ENCODE measurements at places on chromosomes 2 and 18.

- DNase-seq, result no peak
These were observed 46.2 kb upstream of the B3GNT2 start for GRCh38 chr2:62149708-62150107.

DNA sequence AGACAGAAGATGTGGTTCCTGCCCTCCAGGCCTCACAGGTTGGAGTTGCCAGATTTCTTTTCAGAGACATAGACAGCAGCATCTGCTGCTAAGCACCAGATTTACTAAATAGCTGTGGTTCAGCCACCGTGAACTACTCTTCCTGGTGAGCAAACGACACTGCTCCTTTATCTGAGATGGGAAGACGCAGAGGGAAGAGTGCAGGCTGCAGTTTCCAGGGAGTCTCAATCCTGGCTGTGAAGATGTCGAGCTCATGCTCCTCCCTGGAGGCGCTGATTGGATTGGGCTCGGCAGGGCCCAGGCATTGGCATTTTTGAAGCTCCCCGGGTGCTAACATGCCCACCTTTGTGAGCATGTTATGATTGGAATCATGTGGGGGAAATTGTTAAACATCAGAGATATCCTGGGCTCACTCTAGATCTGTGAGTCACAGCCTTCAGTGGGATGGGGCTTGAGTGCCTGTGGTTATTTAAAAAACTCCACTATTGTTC lies 314.8 kb downstream of the TSN start:
- DNase-seq, result no peak

DNA sequence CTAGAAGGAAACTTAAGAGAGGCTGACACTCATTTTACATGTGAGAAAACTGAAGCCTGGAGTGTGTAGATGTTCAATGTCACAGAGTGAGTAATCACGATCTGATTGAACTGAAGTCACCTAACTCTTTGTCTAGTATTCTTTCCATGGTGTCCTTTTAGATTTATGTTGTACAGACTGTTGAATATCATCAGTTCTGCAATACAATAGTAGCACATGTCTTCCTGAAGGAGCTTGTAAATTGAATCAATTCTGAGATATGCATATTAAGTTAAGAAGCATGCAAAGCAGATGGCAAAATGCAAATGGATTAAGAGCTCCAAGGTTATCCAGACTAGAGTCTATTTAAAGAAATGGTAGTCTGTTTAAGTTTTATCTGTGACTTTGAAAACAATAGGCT lies 484.9 kb upstream of the CRIM1 start:
- no peak for DNase-seq

DNA sequence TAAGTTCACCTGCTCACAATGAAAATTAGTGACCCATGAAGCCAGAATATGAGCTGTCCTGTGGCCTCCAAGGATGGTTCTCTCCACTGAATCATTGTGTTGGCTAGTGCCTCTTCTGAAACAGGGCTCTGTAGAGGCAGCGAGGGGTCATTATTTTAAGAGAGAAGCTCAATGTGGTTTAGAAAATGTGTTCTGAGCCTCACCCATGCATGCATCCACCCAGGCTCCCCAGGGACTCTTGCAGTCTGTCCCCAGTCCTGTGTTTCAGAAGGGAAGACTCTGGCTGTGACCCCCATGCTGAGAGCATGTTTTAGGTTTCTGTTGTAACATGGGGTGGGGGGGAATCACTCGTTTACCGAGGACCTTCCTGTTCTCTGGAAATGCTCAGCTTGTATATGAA lies 135.2 kb downstream of the RNF144A start:
- no peak for DNase-seq

GRCh38 chr2:98607741-98608115 lies 584 bp downstream of the COA5 start:
- no peak for DNase-seq

GRCh38 chr2:152067823-152068222 lies 31.0 kb downstream of the CACNB4 start:
- no peak for DNase-seq

- DNase-seq, result no peak
These were observed 820.1 kb downstream of the METTL4 start for GRCh38 chr18:1751249-1751648.

DNA sequence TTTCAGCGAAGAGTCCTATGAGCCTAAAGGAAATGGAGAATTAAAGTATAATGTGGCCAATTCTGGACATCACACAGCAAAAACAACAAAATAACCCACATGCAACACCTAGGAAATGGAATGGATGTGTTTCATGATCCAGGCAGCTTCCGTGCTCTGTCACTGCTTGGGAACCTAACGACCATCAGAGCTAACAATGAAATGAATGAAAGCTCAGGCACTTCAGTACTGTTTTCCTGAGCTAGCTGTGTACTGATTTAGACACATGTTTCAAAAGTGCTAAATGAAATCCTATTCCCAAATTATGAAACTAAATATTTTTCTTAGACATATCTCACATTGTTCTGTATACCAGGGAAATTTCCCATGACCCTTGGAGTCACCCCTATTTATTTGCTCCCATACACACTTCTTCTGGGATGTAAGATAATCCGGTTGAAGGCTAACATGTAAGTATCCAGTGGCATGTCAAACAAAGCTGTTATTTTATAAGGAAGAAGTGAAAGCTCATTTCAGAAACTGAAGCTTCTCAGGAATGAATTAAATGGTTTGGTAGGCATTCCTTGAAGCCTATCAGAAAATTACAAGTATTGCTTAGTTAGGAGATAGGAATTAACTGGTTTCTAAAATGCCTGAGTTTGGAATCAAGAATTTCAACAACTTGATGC lies 108.5 kb upstream of the RND3 start:
- no peak for DNase-seq

DNA sequence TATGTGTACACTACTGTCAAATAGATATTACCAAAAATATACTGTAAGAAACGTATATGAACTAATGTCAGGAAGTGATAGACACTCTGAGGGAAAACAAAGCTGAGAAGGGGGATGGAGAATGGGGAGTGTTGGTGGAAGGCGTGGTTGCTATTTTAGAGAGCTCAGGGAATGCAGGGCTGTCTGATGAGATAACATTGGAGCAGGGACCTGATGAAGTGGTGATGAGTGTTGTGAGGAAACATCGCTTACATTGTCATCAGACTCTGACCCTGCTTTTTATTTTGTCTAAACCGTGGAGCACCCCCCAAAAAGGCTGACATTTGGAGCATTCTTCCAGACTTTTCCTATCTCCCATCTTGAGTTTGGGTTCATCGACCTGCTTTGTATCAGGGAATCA lies 194.7 kb downstream of the LTBP1 start:
- DNase-seq, result no peak

DNA sequence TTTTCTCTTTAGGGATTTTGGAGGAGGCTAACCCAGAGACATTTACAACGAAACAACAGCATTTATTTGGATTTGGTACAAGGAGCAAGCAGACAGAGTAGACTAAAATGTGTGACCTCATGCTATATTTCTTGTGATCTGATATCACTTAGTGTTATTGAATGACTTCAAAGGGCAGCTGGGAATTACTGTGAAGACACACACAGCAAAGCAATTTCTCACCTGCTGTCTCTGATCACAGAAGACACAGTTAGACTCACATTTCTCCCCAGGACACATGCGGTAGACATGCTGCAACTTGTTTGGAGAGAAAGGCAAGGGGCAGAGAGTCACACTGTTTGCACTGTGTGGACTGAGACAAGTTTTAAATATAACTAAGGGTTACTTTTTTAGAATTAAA lies 67.5 kb downstream of the LTBP1 start:
- no peak for DNase-seq

DNA sequence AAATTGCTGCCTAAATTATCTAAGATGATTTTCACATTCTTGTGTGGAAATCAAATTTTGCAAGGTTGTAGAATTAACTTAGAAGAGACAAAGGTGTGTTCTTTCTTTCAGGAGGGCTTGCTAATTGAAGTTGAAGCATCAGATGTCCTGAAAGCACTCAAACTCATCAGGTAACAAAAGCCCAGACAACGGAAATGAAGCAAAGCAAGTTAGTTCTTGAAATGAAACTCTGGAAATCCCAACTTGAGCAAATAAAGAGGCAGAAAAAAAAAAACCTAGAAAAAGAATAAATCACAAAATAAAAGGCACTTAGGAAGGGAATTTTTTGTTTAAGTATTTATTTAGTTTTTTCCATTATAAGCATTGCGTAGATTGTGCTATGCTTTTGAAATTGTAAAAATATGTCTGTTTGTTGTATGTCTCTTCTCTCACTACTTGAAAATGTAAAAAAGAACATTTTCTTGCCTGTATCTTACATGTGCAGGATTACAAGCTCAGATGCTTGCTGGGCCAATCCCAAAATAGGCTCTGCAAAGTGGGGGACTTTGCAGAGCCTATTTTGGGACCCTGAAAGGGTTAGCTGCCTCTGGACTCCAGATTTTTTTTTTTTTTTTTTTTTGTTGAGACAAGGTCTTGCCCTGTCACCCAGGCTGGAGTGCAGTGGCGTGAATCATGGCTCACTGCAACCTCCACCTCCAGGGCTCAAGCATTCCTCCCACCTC lies 46.7 kb downstream of the FAM161A start:
- no peak for DNase-seq

DNA sequence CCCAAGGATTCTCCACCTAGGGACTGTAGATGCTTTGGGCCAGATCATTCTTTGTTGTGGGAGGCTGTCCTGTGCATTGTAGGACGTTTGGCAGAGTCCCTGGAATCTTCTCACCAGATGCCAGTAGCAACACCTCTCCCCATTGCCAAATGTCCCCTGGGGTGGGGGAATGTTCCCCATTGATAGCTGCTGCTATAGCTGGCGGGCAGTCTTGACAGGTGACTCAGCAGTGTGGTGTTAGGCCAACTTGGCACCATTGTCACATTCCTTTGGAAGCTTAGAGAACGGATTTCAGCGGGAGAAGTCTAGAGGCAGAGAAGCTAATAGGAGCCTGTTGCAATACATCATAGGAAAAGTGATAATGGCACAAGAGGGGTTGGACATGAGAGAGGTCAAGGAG lies 495.7 kb upstream of the SMIM21 start:
- DNase-seq, result no peak

DNA sequence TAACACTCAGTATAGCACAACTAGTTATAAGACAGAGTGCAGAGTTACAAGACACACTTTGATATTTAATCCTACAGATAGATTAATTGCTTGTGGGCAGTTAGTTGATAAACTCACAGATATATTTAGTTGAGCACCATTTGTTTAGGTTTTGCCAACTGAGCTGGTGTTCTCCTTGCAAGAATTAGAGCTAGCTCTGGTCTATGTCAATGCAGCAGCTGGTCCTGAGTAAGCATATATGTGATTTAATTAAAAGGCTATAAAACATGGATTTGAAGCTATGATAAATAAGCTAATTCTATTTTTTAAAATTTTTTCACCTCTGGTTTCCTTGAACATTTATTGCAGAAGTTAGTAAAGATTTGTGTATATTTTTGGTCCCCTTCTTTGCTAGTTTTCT lies 35.6 kb downstream of the GPD2 start:
- no peak for DNase-seq

- DNase-seq, result no peak
These were observed 403 bp downstream of the TMEM127 start for GRCh38 chr2:96265349-96265839.

DNA sequence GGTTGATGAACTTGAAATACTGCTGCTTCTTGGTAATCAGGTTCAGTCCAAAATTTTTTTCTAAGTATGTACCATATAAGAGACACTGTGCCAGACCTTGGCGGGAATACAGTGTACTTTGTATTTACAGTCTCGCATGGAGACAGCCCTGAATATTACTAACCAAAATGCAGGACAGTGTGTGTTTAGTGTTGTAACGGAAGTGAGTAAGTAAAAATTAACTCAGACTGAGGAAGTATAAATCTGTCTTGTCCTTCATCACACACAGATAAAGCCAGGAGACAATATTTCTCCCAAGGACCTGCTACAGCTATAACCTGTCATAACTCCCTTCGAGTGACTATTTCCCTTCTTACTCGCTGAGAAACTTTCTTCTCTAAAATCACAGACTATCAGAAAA lies 76.9 kb downstream of the ACTR3 start:
- no peak for DNase-seq

DNA sequence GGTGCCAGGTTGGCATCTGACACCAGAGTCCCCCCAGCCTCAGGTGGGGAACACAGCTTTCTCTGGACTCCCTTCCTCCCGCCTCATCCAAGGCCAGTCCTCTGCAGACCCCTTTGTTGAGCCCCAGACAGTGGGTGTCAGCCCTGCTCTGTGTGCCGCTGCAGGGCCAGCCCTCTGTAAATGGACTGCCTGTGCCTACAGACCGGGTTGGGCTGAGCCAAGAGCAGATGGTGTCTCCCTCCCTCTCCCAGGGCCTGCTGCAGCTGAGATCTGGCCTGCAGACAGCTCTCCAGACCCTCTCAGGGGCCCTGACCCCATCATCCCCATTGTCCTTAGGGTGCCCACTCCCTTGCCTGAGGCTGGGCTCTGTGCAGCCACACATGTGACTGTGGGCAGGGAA lies 160.8 kb downstream of the KLHL29 start:
- no peak for DNase-seq

- DNase-seq, result no peak
These were observed 166.1 kb downstream of the ANKRD30B start for GRCh38 chr18:14914121-14914520.

- no peak for DNase-seq
These were observed 164.4 kb downstream of the ETAA1 start for GRCh38 chr2:67561457-67561965.

DNA sequence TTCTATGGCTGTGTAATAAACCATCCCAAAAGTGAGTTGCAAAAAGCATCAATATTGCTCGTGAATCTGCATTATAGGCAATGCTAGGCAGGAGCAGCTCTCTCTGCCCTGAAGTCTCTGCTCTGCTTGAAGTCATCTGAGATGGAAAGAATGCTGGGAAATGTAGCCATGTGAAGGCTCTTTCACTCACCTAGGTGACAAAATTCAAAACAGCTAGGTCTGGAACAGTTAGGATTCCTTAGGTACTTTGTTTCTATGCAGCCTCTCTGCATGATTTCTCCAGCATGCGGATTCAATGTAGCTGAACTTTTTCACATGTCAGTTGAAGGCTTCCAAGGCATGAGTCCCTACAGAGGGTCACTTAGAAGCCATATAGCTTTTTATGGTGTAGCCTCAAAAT lies 1383.7 kb downstream of the LRP1B start:
- DNase-seq, result no peak

- DNase-seq, result no peak
These were observed 72.1 kb downstream of the EDAR start for GRCh38 chr2:108916796-108917421.

DNA sequence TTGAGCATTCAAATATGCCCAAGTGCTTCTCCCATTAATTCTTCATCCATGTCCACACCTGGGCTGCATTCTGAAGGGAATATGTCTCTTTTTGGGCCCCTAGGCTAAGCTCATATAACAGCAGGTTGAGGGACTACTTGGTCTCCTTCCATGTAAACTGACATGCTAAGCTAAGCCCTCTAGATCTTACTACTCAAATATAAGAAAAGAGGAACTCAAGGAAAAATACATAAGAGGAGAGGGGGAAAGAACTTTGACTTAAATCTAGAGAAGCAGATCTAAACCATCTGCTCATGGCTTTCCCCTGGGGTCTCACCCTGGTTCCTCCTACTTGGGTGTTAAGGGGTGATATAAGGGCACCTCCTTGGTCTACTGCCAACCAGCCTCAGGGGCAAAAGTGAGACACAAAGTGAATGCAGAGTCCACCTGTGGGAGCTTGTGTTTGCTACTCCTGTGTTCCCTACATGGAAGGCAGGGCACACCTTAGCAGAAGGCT lies 19.8 kb upstream of the NFU1 start:
- no peak for DNase-seq

GRCh38 chr2:9974343-9974742 lies 22.9 kb downstream of the GRHL1 start:
- DNase-seq, result no peak

GRCh38 chr2:231486851-231487596 lies 22.7 kb upstream of the NCL start:
- DNase-seq, result no peak

GRCh38 chr2:140338795-140339194 lies 1558.6 kb upstream of the NXPH2 start:
- DNase-seq, result no peak

All from ecto neural progenitor cell (in vitro differentiated cells).